ENCODE measurements at places on chromosomes 7 and 10.
A peak's percentile ranks its signal among the peaks of the same experiment; 100 is the strongest.

DNA sequence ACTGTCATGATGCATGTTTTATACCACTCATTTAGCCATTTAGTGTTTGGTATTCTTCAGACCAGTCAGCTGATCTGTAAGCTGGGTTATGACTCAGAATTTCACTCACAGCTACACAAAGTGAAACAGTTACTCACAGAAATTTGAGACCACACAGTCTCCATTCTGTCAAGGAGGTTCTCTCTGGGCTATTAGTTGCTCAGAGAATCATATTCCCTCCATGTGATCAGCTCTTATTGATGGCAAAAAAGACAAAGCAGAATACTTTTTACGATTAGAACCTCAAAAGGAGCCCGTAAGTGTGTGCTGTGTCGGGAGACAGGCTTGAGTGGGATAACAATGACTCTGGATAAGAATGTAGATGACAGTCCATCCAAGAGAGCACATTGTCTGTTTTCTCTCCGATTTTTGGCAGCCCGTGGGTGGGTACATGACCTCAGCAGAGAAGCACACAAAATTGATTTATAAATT is 277.6 kb upstream of the SORCS1 start:
- no peak for DNase-seq

GRCh38 chr10:97058521-97058920 is 127.2 kb downstream of the SLIT1 start:
- no peak for DNase-seq

DNA sequence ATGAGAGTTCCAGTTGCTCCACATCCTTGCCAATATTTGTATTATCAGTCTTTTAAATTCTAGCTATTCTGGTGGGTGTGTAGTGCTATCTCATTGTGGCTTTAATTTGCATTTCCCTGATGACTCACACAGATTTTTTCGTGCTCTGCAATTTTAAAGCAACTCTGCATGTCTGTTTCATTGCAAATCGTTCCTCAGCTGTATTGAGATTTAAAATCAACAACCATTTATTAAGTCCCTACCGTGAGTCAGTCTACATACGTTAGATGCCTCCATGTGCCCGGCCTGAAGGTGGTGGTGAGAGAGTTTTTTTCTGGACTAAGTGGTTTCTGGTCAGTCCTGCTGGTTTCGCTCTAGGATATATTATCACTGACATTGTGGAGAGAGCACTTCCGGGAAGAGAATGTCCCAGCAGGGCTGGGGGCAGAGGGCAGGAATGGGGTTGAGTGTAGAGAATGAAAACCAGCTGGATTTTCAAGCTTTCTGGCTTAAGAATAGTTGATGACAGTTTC is 8.4 kb upstream of the HYCC1 start:
- no peak for DNase-seq

GRCh38 chr10:104867966-104868598 is 227.0 kb downstream of the SORCS3 start:
- DNase-seq, result no peak

- DNase-seq, result peak; percentile 93
Observed at GRCh38 chr7:140238778-140239652, 62.2 kb upstream of the KDM7A start.

- DNase-seq, result no peak
Observed at GRCh38 chr10:123270221-123270620, 116.0 kb downstream of the BUB3 start.

DNA sequence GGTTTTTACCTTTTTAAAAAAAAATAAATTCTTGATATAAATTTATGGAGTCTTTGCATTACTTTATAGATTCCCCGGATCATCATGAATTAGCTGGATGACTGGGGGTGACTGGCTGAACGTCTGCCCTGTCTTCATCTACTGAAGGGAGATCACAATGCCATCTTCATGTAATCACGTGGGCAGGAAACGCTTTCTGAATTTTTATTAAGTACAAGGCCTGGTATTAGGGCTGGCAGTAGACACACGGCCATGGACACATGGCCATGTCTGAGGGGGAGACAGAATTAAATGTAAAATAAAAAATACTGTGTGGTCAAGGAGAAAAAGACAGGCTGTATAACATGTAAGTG is 111.2 kb downstream of the VIPR2 start:
- no peak for DNase-seq

Data from NCI-H2081 (cell line).